ENCODE measurements at places on chromosomes 7 and 10.

GRCh38 chr7:151825721-151826120, 51.2 kb downstream of the PRKAG2 start:
- no peak for DNase-seq

DNA sequence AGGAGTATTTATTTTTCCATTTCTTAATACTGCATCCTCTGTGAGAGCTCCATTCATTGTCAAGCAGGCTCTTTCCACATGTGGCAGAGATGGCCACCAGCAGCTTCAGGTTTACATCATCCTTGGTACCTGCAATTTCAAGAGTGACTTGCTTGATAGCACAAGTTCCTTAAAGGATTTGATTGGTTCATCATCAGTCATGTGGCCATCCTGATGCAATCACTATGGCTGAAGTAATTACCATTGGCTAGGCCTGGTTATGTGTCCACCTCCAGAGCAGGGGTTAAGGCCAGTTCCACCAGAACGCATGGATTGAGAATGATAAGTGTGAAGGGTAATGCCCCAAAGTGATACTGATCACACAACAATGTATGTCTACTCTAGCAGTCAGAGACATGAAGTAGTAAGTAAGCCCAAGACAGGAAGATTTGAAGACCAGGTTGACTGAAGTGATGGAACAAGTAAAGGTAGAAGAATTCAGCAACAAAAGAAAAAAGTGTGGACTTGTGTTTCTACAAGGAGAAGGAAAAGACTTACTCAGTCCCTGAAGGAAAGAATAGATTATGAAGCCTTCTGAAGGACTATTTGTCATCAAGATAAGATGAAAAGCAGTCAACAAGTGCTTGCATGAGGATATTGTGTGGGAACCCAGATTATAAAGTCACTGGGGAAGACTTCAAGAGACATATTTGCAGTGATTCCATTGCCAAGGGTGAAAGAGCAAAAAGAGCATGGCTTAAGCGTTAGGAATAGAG, 26.4 kb upstream of the PRKAR2B start:
- no peak for DNase-seq

GRCh38 chr10:110057456-110057855, 49.7 kb downstream of the ADD3 start:
- no peak for DNase-seq

- no peak for DNase-seq
Measured at GRCh38 chr10:80462981-80463741, 9.1 kb downstream of the TSPAN14 start.

DNA sequence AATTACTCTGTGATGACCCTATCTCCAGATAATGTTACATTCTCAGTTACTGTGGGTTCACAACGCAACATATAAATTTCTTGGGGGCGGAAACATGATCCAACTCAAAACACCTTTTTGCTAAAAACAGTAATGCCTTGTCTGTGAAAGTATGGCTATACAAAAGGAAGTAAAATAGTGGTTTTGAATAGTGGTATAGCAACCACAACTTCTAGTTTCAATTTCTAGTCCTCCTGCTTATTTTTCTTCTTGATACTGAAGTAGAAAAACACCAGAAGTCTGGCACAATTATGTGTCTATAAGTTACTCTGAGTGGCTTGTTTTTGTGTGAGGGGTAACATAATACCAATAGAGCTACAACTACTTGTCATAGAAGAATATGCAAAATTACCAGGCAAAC, 21.5 kb upstream of the ZNF800 start:
- no peak for DNase-seq

DNA sequence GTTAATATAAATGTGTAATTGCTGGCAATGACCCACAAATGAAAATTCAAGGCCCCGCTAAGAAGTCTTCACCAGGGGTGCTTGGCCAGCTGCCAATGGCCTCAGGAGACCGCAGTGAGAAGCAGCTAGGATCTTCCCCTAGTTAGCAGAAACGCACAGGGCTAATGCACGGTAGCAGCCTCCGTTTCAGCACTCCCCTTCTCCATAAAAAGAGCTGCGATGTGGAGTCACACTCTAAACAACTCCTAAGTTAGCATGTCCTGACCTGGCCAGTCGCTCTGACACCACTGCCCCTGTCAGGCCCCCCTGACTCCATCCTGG, 139.0 kb downstream of the SEPTIN14 start:
- DNase-seq, result no peak

GRCh38 chr10:111137587-111137986, 60.8 kb downstream of the ADRA2A start:
- DNase-seq, result no peak

DNA sequence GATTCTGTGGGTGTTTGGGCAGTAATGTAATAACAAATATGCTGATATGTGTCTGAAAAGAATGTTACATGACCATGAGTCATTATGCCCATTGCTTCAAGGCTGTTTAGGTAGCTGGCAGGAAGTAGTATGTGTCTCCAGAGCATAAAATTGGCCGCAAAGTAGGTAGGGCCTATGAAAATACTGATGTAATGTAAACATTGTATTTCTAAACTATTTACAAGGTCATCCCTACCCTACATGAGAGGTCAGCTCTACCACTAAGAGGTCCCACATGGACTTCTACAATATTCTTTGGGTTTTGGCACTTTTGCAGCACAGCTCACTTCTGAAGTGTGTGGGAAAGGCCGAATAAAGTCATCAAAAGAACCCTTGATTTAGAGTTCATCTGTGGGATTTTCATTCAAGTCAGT, 301.9 kb downstream of the AHR start:
- DNase-seq, result no peak

DNA sequence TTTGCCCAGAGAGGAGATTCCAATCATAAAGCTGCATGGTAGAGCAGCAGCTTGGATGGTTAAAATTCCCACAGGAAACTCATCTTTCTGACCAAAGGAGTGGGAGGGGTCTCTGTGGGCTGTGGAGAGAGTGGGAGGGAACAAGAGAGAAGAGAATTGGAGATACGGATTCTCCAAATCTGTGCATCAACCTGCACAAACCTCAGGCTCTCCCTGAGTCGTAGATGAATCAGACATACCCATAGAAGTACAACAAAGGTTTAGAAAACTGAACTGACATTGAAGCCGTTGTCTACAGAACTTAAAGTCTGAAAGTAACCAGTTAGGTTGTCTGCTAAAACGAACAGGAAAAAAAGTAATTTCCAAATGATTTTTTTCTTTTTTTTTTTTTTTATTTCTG, 41.9 kb downstream of the CYCS start:
- DNase-seq, result no peak

GRCh38 chr10:124486635-124487034, 25.0 kb downstream of the LHPP start:
- no peak for DNase-seq

DNA sequence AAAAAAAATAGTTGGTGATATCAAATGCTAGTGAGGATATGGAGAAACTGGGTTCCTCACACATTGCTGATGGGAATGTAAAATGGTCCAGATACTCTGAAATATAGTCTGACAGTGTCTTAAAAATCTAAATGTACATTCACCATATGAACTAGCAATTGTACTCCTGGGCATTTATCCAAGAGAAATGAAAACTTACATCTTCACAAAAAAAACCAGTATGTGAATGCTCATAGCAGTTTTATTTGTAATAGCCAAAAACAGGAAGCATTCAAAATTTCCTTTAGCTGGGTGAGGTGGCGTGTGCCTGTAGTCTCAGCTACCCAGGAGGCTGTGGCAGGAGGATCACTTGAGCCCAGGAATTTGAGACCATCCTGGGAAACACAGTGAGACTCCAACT, 2.1 kb upstream of the SSC4D start:
- no peak for DNase-seq

- no peak for DNase-seq
Measured at GRCh38 chr7:29946428-29947186, 43.0 kb downstream of the SCRN1 start.

- no peak for DNase-seq
Measured at GRCh38 chr10:21199501-21199900, 302.4 kb upstream of the NEBL start.

- DNase-seq, result no peak
Measured at GRCh38 chr7:768881-769504, 41.9 kb upstream of the PRKAR1B start.

DNA sequence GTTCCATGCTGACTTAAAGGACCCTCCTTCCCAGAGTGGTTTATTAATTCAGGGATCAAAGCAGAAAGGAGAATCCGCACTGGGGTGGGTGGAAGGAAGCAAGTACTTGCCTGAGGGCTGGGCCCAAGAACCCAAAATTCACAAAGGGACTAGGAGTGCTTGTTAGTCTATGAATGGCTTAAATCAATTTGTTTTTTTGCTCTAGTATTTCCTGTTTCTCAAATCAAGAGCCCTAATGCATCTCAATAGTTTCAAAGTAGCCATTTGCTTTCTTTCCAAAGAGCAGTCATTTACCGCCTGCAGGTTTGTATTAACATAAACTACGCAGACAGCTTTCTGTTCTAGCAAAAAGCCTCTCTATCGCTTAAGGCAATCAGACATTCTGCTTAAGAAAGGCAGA, 44.2 kb upstream of the SLC35G1 start:
- DNase-seq, result peak; percentile 42

DNA sequence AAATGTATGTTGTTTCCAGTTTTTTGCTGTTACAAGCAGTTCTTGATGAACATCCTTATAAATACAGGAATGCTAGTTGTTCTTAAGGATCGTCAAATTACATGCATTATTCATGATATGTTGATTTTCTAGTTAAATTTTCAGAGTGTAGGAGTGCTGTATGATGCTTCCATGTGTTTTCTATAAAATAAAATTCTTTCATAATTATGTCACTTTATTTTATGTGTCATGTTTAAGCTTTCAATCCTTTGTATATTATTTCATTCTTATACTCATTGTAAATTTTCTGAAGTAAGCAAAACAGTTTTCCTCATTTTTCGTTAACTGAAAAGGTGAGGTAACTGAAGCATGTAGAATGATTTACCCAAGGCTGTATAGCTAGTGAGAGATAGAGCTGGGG, 16.8 kb upstream of the MYPN start:
- DNase-seq, result no peak

GRCh38 chr7:83677180-83677866, 28.4 kb upstream of the SEMA3E start:
- DNase-seq, result no peak

DNA sequence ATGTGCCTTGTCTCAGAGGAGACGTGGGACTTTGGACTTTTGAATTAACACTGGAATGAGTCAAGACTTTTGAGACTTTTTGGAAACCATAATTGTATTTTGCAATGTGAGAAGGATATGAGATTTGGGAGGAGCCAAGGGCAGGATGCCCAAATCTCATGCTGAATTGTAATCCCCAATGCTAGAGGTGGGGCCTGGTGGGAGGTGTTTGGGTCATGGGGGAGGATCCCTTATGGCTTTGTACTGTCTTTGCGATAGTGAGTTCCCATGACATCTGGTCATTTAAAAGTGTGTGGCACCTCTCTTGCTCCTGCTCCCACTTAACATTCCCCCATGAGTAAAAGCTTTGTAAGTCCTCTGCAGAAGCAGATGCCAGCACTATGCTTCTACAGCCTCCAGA, 39.2 kb downstream of the DNAJC9 start:
- DNase-seq, result no peak

- DNase-seq, result no peak
Measured at GRCh38 chr10:22606164-22606614, 108.2 kb downstream of the PIP4K2A start.

DNA sequence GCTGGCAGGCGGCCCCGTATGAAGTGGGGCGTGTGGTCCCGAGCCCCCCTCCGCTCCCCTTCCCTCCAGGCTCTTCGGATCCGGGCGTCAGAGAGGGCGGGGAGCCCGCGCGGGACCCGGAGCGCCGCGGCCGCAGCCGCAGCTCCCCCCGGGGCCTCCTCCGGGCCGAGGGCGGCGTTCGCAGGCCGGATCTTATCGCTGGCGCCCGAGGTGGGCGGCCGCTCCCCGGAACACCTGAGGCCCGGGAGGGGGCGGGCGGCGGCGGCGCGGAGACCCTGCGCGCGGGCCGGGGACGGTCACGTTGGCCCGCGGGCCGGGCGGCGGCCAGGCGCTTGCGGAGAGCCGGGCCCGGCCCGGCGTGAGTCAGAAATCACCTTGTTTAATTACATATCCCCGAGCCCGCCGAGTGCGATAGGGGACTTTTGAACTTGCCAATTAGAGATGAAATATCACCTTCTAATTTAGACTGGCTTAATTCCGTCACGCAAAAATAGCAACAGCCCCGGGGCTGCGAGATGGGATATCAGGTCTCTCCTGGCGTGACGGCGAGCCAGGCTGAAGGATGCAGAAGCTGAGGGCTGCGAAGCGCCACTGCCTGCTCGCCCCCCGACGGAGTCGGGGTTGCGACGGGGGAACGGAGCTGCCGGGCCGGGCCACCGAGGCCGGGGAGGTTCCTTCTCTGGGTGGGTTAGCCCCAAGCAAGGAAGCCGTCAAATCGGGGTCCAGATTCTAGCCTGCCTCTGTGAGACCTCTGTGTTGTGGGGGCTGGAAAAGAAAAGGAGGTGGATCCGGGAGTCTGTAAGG, 43.4 kb downstream of the LDB3 start:
- DNase-seq, result peak; percentile 13

DNA sequence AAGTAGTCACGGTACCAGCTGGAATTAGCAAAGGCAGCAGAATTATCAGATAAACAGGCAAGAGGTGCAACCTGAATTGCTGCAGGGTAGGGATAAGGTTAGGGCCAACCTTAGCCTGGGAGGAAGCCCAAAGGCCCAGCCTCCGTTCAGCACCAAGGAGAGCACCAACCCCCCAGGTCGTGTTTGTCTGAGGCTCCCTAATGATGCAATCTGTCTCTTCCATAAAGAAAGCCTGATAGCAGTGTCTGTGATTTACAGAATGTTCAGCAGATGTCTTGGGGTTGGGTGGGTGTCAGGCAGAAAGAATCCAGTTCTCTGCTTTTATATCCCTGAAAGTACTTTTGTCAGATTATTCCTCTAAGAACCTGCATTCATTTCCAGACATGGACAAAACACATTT, 328.4 kb upstream of the AOAH start:
- DNase-seq, result peak; percentile 75

GRCh38 chr10:112855134-112855533, 94.9 kb upstream of the TCF7L2 start:
- DNase-seq, result no peak

DNA sequence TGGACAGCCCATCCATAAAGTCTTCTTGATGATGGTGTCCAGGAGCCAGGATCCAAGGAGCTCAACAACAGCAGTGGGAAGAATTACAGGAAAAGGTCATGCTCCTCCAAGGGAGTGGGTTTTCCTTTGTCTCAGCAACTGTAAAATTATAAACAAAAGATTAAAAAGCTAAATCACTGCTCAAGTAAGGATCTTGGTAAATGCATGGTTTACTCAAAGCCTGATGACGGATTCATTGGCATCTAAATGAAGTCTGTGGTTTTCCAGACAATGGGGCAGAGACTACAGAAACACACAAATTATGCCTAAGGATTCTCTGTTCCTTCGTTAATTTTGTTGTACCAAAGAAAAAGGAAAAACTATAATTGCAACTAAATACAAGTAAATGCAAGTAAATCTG, 36.4 kb upstream of the DLX6 start:
- DNase-seq, result no peak
